ENCODE measurements at places on chromosomes 12 and 14.

DNA sequence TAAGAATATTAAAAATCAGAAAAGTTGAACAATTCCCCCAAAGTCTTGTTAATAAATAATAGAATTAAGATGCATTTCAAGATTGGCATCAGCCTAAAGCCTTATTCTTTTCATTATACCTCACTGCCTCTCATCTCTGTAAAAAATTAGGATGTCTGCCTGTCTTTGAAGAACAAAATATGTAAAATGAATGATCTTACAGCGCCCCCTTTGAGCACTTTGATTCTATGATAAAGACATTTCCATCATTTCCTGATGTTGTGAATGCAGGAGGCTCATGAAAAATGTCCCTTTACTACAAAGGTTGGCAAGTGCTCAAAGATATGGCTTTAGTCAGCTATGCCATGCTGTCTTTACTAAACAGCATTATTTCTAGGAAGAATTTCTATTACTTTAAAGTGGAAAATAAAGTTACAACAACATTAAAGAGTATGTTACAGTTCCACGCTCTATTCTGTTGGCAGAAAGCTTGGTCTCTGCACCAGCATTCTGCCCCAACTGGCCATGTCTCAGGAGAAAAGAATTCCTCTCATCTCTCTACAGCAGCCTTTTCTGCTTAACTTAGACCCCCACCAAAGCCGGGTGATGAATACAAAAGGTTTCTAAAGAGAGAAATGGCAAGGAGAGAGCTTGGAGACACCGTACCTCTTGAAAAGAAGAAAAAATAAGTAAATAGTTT, 95.1 kb downstream of the LLPH start:
- DNase-seq: no peak

- no peak for DNase-seq
Measured at GRCh38 chr12:69513297-69513696, 43.1 kb downstream of the FRS2 start.

DNA sequence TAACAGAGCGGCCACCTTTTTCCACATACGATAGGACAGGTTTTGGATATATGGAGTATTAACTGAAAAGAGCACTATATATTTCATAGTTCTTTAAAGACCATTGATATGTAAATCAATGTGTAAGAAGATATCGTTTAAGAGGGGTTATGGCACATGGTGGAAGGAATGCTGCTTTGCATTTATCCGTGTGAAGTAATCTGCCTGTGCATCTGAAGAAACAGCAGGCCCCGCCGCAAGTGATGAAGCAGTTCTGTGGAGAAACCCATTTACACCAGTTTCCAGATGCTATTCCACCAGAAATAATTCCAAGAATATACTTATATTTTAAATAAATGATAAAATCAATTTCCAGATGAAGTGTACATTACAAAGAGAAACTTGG, 72.4 kb downstream of the BICD1 start:
- DNase-seq: no peak

GRCh38 chr12:132089407-132089910, 54.7 kb downstream of the DDX51 start:
- DNase-seq: no peak

GRCh38 chr14:101077481-101078074, 174.1 kb upstream of the RTL1 start:
- no peak for DNase-seq

DNA sequence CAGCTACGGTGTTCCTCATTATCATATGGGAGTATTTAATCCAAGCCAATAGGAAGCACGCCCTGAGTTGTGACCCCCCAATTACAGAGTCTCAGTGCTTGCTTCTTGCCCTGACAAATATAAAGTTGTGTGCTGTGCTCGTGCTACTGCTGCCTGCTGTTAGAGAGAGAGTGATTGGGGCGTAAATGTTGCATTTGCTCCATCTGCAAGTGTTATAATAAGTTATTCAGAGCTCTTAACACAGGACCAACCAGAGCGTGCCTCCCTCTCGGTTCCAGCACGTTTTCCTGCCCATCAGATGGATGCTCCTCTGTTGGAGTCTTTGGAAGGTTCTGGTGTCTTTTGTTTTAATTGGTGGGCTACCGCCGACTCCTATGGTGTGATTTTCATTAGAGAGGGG, 81.4 kb downstream of the TESC start:
- no peak for DNase-seq

DNA sequence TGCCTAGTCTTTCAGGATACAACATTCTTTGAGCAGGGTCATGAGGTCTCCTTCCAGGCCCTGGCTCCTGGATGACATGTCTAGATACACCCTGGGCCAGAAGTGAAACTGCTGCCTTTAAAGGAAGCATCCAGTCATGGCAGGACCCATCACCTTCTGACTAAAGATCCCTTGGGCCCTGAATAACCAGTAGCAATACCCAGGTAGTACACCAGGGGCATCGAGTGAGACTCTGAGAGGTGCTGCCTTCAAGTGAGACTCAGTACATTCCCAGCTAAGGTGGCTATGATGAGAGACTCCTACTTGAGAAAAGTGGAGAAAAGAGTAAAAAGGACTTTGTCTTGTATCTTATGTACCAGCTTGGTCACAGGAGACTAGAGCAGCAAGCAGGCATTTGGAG, 23.5 kb downstream of the OR6C68 start:
- no peak for DNase-seq

DNA sequence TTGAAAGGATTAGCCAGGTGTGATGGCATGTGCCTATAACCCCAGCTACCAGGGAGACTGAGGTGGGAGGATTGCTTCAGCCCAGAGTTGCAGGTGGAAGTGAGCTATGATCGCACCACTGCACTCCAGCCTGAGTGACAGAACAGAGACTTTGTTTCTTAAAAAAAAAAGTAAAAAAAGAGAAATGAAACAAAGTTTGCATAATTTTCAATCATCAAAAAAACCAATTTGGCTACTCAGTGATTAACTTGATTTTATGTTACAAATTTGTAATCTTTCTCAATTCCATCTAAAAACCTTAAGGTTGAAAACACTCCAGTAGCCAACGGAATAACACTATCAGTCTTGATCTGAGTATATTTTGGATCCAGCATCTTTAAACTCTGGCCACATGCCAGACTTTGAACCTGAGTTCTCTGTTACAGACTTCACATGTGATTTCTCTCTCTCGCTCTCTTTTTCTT, 12.6 kb upstream of the DENND5B start:
- no peak for DNase-seq

DNA sequence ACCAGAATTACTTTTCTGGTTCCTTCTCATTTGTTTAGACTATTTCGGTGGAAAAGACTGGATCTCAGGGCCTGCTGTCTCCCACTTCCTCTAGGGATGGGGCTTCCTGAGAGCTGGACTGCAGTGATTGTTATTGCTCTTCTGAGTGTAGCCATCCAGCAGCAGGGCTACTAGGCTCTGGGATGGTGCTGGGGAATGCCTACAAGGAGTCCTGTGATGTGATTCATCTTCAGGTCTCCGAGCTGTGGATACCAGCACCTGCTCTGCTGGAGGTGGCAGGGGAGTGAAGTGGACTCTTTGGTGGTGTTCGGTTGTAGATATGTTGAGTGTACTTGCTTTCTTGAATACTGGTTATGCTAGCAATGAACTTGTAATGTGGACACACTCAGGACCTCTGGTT, 42.7 kb downstream of the AEBP2 start:
- DNase-seq: no peak

- DNase-seq: no peak
Measured at GRCh38 chr12:25546318-25546717, 6.8 kb downstream of the LMNTD1 start.

DNA sequence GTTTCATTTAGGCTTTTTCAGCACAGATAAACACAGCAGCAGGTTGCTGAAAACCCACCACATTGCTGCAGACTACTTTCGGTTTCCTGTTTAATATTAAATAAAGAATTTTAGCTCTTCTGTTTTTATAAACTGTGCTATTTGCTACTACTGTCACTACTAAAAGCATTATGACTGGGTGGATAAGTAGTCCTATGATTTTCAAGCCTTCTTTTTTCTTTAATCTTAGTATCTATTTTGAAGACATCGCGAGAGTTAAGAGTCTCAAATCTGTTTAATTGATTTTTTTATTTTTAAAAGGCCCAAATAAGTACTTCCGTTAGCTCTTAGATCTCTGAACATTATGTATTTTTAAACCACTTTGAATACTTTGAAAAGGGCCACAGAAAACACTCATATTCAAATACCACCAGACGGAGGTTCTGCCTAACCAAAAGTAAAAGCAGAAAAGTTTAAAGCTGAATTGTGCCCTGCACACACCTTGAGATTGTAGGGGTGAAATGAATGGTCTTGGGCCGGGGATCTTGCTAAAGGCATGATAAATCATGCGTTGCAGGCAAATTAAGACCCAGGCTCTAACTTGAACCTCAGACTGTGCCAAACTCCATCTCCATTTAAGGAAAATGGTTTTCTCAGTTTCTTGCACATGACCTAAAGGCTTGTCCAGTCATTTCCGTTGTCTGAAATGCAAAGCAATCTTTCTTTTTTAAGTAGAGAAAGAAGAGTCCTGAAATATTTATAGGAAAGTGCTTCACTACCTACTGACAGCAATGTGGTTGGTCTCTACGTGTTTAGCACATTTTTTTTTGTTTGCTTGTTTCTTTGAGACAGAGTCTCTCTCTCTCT, 13.6 kb upstream of the FOXN3 start:
- DNase-seq: no peak

DNA sequence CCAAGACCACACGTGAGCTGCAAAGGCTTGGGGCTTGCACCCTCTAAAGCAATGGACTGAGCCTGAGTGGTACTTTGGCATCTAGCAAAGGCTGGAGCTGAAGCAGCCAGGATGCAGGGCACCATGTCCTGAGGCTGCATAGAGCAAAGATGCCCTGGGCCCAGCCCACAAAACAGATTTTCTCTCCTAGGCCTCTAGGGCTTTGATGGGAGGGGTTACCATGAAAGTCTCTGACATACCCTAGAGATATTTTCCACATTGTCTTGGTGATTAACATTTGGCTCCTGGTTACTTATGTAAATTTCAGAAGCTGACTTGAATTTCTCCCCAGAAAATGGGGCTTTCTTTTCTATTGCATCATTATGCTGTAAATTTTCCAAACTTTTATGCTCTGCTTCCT, 438.3 kb downstream of the SLC16A7 start:
- no peak for DNase-seq

DNA sequence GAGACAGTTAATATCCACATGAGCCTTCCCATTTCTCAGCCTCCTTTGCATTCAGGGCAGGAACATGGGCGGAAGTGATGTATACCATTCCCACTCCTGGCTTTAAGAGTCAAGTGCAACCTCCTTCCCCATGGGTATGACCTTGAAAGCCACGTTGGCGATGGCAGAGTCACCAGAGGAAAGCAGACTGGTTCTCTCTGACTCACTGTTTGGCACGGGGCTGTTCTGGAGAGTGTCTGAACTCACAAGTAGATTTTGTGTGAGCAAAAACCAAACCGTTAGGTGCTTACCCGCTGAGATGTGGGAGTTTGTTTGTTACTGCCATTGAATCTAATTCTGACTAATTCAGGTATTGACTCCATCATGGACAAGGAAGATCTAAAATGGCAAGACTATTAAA, 36.7 kb upstream of the PZP start:
- DNase-seq: no peak

GRCh38 chr12:67658486-67658885, 9.9 kb downstream of the DYRK2 start:
- no peak for DNase-seq
